ENCODE measurements at places on chromosomes 1 and 21. TPM values are rescaled to one million over a fixed set of nuclear protein-coding genes. Genes with fewer than 3 reads are reported as not detected.

Gene KIAA0040
- 88.7 TPM for total RNA-seq

Gene TMOD4
- total RNA-seq, result 2.7 TPM

Gene ADORA1
- not detected for total RNA-seq

Gene RIMKLA
- total RNA-seq, result 2.2 TPM

Gene TNFRSF4
- total RNA-seq, result 418 TPM

Gene CRYAA
- total RNA-seq, result not detected

Gene ADAMTS4
- 2.4 TPM for total RNA-seq

Gene NCAM2
- not detected for total RNA-seq

Gene G0S2
- 47.5 TPM for total RNA-seq

Gene OLFML3
- total RNA-seq, result 0.27 TPM

Gene S100A12
- not detected for total RNA-seq

Gene CELA3A
- total RNA-seq, result not detected

Gene DISC1
- 14.0 TPM for total RNA-seq

Gene PTTG1IP
- total RNA-seq, result 89.3 TPM

Gene TSACC
- not detected for total RNA-seq

Gene LRRC38
- not detected for total RNA-seq

Gene C1QTNF12
- total RNA-seq, result 1.5 TPM

Gene RC3H1
- 37.9 TPM for total RNA-seq

Gene CAMK1G
- not detected for total RNA-seq

Gene S100A7A
- not detected for total RNA-seq

Gene CNN3
- 3.1 TPM for total RNA-seq

Gene KRTAP8-1
- not detected for total RNA-seq

Gene RBP7
- not detected for total RNA-seq

Gene MCOLN3
- 12.3 TPM for total RNA-seq

Gene LGR6
- not detected for total RNA-seq

Gene S100A8
- not detected for total RNA-seq
